Cortex of kidney (tissue), 1 donor: ENCODE measurements at places on chromosomes 6 and 20.

DNA sequence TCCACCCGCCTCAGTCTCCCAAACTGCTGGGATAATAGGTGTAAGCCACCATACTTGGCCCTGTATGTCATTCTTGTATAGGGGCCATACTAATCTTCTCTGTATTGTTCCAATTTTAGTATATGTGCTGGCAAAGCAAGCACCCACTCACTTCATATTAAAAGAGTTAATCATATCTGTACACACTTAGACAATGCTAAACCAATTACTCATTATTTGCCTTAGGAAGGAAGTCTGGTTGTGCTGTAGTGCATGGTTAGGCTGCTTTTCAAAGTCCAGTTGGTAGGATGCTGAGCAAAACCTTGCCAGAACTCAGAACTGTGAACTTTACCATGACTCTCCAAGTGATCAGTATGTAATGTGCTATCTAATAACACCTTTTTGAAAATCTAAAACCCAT is 88.6 kb downstream of the LIN28B start:
- no peak for DNase-seq

GRCh38 chr6:168240160-168240559 is 79.4 kb downstream of the DACT2 start:
- no peak for DNase-seq

DNA sequence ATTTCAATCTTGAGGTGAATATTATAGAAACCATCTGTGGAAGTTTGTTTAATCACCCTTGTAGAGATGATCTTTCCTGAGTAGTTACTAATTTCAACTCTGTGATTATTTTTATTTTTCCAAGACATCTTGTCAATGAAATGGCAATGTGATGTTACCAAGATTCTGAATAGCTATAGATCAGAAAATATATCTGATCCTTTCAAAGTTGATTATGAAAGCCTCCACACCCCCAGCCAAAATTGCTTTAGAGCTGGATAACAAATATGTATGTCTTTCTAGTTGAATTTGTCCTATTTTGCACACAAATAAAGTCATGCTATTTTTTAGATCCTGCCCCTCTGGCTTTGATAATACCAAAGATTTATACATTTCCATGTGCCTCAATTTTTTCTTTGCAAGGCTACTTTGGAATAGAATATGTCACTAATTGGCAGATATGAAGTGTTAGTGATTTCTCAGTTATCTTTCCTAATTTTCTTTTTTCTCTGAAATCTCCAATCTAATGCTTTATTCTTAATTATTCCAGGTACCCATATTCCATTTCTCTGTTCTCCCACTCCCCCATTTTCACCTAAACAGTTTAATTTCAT is 5.0 kb downstream of the SIM1 start:
- DNase-seq = no peak

GRCh38 chr6:73719046-73719445 is 23.0 kb downstream of the CD109 start:
- DNase-seq = no peak
